ENCODE measurements at places on chromosomes 7 and 10.

- no peak for DNase-seq
Observed at GRCh38 chr10:102801978-102802377, 35.2 kb downstream of the CYP17A1 start.

DNA sequence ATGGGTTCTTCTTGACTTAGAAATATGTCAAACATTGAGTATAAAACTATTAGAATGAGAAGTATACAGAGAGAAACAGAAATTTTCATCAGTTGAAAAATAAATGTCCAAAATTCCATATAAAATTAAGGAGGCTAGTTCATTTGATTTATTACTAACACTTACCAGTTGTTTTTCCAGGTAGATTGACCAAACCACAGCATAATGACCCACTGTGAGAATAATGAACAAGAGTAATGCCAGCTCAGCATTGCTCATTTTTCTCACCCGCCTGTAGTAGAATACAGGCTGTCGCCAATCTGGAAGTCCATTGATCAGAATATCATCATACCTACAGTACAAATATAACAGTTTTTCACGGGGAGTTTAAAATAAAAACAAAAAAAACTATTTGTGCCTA, 82.9 kb downstream of the DNAJC1 start:
- no peak for DNase-seq

- DNase-seq = no peak
Observed at GRCh38 chr7:130294314-130294713, 1.4 kb downstream of the CPA4 start.

- no peak for DNase-seq
Observed at GRCh38 chr7:128773604-128774003, 2.0 kb downstream of the OPN1SW start.

DNA sequence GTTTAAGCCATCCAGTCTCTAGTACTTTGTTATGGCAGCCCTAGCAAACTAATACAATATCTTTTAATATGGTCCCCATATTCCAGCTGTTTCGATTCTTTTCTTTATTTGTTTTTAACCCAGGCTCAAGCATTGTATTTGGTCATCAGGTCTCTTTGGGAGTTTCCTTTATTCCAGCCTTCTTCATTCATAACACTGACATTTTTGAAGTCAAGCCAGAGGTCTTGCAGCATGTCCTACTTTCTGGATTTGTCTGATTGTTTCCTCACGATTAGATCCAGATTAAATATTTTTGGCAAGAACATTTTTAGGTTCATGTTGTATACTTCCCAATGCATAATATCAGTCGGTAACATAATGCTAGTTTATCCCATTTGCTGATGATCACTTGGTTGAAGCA, 11.8 kb downstream of the SLC25A13 start:
- no peak for DNase-seq

DNA sequence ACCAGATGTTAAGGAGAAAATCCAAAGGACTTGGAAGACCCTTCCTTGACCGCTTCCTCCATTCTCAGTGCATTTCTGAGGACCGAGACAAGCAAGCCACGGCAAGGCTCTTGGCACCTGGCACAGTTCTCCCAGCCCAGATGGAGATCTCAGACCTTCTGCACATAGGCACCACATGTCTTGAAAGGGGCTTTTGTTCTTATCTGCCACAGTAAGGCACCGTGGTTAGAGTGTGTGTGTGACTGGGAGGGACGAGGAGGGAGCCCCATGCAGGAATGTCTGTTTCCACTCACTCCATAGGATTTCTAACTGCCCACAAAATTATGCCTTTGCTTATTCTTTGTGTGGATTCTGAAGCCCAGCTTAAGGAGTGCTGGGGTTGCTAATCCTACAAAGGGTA, 10.3 kb upstream of the WDR86 start:
- DNase-seq = no peak

DNA sequence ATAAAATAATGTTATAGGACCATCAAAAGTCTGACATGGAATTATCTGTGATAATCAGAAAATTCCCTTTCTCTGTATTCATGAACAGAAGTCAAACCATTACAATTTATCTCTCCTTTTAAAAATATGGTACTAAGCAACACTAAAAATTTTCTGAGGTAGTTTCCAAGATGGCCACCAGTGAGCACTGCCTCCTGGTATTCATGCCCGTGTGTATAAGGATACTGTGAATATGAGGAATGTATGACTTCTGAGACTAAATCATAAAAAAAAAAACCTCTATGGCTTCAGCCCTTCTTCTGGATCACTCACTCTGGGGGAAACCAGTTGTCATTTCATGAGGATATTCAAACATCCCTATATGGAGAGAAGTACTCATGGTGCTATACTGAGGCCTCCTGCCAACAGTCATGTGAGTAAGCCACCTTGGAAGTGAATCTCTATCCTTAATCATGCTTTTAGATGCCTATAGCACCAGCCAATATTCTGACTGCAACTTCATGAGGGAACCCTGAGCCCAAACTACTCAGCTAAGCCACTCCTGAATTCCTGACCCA, 41.1 kb downstream of the SIRT1 start:
- DNase-seq = no peak

DNA sequence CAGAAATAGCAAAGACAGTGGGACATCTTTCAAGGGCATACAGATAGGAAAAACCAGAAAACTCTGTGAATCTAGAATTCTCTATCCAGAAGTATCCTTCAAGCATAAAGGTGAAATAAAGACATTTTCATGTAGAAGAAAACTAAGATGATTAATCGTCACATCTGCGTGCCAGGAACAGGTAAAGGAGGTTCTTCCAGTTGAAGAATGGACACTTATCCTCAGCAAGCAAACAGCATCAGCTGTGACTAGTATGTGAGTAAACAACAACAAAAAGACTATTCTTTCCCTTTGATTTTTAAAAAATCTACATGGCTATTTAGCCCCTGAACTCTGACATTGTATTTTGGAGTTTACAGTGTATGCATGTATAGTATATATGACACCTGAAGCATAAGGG, 124.9 kb downstream of the LRMDA start:
- no peak for DNase-seq

DNA sequence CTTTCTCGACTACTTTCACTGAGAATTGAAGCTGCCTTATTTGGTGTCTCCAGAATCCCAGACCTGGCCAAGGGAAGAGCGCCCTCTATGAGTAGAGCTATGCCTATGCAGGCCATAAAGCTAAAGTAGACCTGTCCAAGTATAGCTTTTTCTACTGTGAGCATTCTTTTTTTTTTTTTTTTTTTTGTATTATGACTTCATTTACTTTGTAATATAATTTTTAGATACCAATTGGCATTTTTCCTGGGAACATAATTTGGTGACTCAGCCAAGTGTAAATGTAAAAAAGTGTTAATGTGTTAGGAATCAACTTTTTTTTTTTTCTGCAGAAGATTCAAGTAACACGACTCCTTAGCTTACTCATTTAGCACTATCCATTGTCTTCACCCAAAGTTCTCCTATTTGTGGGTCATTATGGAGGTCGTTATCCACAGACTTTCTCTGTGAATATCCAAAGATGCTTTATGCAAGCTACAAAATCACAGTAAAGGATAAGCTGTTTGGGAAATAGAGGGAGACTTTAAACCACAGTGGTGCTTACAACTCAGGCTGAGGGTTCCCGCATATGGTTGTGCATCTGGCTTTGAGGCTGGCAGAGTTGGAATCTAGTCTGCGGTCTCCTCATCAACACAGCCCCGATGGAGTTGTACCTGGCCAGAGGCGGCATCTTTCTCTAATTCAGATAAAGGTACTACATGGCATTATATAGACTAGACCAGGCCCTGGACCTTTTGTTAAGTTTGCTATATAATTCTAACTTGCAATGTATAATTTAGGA, 1040.2 kb upstream of the SORCS1 start:
- DNase-seq = no peak

DNA sequence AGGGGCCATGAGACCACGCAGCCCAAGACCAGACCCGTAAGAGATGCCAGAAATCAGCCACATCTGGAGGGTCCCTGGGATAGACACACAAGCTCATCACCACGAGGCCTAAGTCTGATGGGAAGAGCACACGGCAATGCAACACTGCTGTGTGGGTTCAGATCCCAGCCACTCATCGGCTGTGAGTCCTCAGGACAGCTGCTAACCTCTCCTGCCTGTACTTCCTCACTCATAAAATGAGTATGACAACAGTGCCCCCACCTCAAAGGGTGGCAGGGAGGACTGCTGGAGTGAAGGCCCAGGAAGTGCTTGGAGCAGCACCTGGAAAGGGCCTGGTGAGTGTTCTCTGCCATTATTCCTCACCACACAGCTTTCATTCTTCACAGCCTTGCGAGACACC, 60.9 kb downstream of the MAD1L1 start:
- no peak for DNase-seq

- no peak for DNase-seq
Observed at GRCh38 chr10:62475551-62475950, 101.4 kb downstream of the ZNF365 start.

DNA sequence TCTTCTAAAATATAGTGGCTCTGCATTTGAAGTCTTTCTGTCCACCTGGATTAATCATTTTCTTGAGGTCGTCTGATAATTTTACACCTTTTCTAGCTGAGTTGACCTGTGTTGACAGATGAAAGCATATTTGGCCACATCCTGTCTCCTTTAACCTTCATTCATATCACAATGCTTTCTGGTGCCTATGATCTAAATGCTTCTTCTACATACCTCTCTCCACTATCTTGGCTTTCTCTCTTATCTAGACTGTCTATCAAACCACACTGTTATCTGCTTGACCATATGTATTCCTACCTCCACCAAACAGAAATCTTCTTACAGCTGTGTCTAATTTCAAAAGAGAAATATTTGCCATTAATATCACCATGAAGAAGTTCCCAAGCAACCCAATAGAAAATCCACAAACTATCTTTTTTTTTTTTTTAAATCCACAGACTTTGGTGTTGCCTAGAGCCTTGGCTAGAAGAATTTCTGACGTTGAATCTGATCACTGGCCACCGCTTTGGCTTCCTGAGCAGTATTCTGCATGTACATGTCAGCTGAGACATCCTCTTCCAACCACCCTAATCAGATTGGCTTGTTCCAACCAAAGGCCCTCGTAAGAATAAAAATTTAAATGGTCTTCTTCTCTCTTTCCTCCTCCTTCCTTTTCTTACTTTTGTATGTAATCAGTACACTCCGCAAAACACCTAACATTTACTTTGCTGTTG, 66.3 kb upstream of the SP4 start:
- DNase-seq = no peak

- no peak for DNase-seq
Observed at GRCh38 chr10:15459218-15459617, 88.1 kb upstream of the FAM171A1 start.

DNA sequence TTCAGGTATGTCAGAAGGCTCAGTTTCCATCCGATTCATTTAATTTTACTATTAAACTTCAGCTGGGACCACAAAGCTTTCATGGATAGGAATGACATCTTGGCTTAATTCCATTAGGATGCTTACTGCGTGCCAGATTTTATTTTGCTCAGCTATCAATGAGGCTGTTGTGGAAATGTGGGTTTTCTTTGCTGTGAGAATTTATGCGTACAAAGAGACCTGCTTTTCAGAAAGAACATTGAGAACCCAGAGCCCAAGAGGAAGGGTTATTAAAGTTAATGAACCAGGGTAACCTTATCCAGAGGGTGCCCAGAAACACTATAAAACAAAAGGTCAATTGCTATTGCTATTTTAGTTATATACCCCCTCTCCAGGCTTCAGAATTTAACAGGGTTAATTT, 98.3 kb downstream of the MKLN1 start:
- DNase-seq = no peak

GRCh38 chr10:1674501-1674900, 62.8 kb downstream of the ADARB2 start:
- no peak for DNase-seq

DNA sequence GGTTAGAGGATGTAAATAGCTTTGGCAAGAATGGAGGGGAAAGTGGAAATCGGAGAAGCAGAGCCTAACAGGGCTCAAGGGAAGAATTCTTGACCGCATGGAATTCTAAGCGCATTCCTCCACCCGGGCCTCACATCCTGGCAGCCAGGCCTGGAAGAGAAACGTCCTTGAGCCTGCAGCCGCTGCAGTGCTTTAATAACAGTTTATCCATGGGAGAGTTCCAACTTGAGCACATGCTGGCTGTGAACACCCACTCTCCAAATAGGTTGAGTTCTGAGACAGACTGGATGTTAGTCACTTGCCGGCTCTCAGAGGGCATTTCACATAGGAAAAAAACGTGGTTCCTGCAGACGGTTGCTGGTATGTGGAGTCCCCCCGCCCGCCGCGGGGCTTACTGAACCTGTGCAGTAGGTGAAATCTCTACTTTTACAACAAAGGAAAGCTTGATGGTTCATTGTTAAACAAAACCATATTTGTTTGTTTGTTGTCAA, 61.4 kb upstream of the STEAP1B start:
- DNase-seq = no peak

DNA sequence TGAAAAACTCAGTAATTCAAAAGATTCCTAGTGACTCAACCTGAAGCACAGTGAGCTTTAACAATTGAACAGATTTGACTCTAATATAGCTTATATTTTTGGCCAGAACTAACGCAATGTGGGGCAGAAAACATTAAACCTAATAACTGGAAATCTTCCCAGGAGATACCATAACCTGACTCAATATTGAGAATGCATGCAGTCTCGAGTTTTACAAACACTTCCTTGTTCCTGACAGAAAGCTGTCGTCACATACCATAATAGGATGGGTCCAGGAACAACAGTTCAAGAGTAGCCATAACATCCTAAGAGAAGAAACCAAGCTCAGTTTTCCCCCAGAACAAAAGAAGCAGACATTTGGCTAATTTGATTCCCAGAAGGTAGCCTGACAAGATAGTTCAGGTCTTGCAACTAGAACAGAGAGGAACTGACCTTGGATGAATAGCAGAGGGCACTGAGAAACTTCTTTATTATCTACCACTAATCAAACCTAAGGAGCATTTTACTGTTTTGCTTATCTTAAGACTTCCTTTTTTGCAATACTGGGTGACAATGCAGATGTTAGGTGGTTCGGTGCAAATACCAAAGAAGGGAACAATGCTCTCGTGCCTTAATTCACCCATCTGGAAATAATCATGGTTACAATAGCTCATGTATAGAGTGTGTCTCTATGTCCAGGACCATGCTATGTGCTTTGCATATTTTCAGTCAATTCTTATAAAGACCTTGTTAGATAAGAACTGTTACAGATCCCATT, 38.6 kb upstream of the ACSL5 start:
- DNase-seq = no peak

DNA sequence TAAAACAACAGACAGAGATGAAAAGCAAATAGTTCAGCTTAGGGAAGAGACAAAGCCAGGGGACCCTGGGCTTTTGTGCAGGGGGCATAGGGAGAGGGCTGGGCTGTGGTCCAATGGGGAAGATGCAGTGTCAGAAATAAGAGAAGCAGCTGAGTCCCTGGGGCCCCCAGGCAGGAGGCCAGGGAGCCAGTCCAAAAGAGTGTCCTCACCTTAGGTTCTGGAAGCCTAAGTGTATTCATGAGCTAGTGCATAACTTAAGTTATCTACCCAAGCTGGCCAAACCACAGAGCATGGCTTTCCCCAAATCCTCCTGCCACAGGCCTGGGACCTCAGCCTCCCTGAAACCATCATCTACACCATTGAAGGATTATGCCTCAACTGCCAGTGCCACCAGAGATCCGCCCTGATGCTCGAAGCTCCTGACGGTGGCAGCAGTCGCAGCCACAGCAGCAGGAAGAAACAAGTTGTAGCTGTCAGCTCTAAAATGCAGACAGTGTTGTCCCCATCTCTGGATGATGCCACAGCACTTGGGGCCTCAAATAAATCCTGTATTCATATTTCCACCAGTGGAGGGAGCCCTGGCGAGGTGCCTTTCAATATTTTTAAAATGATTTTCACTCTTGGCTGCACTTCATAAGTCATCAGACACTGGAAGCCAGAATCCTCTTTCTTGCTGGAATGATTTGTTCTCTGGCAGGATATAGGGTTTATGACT, 574.6 kb downstream of the GRID1 start:
- no peak for DNase-seq

GRCh38 chr10:86827639-86828038, 71.2 kb downstream of the BMPR1A start:
- DNase-seq = no peak
